Fibroblast of mammary gland (primary cell): ENCODE measurements at places on chromosomes 7 and 10.

DNA sequence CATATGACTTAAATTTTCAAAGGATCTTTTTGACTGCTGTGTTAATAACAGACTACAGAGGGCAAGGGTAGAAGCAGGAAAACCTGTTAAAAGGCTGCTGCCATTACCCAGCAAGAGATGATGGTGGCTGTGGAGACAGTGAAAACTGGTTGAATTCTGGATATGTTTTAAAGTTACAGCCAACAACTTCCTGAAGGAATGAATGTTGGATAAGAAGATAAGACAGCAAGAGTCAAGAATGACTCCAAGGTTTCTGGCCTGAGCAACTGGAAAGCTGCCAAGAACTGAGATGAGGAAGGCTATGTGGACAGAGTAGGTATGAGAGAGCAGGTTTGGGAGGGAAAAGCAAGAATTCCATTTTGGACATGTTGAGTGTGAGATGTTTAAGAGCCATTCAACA, 19.1 kb downstream of the CNOT4 start:
- DNase-seq: peak; percentile 52

DNA sequence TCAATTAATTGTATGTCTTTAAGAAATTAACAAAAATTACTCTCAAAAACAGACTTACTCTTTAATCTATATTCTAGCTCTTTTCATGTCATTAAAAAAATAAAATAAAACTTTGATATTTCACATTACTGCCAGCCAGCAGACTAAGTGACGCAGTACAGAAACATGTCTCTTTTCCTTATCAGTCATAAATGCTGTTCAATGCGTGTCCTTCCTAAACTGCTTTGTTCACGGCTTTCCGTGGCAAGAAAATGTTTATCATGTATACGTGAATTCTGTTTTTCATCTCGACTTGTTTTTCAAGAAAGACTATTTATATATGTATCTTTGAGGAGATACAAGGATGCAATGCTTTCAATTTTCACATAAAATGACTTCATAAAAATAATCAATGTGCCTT, 182.4 kb downstream of the DOCK4 start:
- DNase-seq: no peak

- DNase-seq: no peak
Measured at GRCh38 chr10:91210435-91210834, 10.0 kb upstream of the PCGF5 start.

GRCh38 chr10:7474388-7474787, 63.6 kb upstream of the SFMBT2 start:
- no peak for DNase-seq

DNA sequence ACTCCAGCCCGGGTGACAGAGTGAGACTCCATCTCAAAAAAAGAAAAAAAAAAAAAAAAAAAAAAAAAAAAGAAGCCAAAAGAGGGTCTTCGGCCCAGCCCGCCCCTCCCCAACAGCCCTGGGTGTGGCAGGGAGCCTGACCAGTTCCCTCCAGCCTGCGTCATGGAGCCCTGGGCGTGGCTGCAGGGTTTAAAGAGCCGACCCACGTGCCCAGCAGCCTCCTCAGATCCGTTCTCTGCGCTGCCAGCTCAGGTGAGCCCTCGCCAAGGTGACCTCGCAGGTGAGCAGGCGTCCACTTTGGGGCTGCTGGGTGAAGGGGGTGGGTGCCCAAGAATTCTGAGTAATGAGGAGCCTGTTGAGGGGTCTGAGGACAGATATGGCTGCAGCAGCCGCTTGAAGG, at the start of gene FXYD4:
Gene FXYD4 (plus strand): TSS at position 219 of the 400 bp plus-strand sequence. CDS start 2,111 bp downstream, outside the sequence.
- no peak for DNase-seq

- no peak for DNase-seq
Measured at GRCh38 chr7:107902381-107902780, 11.4 kb downstream of the DLD start.

DNA sequence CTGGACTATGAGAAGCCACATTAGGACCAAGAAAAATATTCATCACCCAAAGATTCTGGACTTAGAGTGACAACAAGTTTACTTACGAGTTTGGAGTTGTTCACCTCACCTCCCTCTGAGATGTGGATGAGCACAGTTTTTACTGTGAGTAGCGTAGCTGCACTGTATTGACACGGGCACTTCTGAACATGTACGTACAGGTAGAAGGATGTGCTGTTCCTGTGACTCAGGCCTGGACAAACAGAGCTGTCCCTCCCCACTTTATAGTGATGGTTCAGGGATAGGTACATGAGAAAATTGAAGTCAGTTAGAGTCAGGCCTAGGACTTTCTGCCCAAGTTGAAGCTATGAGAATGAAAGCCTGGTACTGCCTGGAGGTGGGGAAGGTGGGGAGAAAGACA, 80.9 kb upstream of the DYNC1I1 start:
- DNase-seq: no peak

- no peak for DNase-seq
Measured at GRCh38 chr10:133126431-133127290, 33.4 kb upstream of the KNDC1 start.

DNA sequence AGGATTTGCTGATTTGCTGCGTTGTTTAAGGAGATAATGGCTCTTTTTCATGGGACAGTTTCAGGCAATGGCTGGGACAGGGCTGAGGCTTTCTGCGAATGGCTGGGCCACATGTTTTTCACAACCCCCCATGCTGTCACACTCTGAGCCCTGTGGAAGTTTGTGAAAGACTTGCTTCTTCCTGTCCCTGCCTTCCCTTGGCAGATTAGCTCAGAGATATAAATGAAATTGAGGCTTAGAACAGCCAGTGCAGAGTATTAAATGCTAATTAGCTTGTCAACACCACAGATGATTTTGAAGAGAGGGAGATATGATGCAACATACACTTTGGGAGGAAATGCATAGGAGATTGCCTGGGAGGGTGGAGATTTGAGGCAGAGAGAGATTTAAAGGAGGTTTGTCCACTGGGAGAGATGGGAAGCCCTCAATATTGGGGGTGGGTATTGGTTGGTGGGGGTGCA, 232.0 kb downstream of the SH2D4B start:
- DNase-seq: no peak

- DNase-seq: no peak
Measured at GRCh38 chr7:115410972-115411686, 489.2 kb downstream of the MDFIC start.

- DNase-seq: peak; percentile 63
Measured at GRCh38 chr10:101941871-101942270, 98.3 kb upstream of the KCNIP2 start.

GRCh38 chr10:49324711-49325110, 25.7 kb downstream of the C10orf71 start:
- no peak for DNase-seq

- peak; percentile 80 for DNase-seq
Measured at GRCh38 chr7:105794741-105795729, 81.4 kb downstream of the ATXN7L1 start.

DNA sequence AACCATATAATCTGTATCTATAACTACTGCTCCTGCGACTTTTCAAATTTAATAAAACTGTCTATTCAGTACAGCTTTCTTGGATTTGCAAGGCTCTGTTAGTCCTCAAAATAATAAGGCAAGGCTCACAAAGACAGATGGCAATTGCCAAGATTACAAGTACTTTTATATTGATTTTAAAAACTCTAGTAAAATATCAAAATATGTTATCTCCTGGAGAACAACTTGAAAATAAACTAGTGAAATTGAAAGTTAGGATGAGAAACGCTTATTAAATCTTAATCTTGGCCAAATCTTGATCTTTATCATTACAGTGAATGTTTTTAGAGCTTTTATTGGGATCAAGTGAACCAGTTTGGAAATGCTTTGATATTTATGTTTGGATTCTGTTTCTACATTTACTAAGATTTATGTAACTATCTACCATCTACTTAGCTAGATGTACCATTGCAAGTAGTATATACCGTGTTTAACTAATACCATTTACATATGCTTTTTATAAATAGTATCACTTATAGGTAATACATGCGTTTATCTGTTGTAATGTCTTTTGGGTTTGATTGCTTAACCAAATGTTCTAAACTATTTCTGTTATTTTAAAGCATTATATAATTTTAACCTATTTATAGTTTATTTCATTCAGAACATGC, 70.0 kb downstream of the CABCOCO1 start:
- no peak for DNase-seq

- no peak for DNase-seq
Measured at GRCh38 chr7:96089511-96089910, 232.4 kb downstream of the SLC25A13 start.

- DNase-seq: no peak
Measured at GRCh38 chr7:153938451-153938850, 113.7 kb upstream of the DPP6 start.

DNA sequence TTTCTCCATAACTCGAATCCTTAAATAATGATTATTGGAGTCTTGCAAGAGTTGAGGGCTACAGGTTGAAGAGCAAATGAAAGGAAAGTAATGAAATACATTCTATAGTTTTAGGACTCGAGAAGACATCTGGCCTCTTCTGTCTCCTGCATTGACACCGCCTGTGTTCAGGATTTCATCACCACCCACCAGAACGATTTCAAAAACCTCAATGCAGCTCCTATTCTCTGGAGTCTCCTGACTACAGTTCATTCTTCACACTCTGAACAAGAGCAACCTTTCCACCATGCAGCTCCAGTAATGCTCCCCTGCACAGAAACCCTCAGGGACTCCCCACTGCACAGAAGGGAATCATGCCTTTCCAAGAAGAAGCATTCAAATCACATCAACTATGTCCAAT, 5.5 kb downstream of the IL15RA start:
- DNase-seq: peak; percentile 20

GRCh38 chr7:4957847-4958476, 1.0 kb downstream of the MMD2 start:
- no peak for DNase-seq

DNA sequence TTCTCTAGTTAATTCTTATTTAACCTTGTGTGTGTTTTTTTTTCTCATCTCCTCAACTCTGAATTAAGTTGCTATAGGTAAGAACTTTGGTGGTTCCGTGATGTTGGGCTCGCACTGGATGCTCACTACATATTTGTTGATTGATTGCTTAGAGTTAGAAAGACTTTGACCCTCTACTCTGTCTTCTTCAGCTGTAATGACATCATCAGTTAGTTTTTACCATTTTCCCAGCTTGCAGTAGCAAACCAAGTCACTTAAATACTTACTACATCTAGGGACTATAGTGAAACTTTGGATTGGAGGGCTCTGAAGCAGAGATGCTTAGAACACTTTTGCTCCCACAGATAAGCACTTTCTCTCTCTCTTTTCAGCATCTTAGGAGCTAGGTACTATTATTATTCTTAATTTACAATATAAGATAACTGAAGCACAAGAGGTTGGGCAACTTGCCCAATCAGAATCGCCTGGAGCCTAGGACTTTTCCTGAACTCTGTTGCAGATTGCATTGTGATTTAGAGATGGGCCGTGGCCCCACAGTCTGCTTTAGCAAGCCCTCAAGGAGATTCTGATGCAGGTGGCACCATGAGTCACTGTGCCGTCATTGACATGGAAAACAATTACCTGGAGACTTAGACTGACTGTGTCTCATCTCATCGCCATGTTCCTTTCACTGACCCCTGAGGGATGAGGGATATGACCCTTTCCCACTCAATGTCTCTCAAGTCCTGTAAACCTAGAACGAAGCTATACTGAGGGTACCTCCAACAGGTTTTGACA, 471.9 kb upstream of the PODXL start:
- DNase-seq: no peak

GRCh38 chr10:97297556-97298222, 5.3 kb upstream of the ARHGAP19 start:
- DNase-seq: peak; percentile 10

GRCh38 chr10:117409549-117410305, 34.5 kb upstream of the PDZD8 start:
- DNase-seq: no peak

DNA sequence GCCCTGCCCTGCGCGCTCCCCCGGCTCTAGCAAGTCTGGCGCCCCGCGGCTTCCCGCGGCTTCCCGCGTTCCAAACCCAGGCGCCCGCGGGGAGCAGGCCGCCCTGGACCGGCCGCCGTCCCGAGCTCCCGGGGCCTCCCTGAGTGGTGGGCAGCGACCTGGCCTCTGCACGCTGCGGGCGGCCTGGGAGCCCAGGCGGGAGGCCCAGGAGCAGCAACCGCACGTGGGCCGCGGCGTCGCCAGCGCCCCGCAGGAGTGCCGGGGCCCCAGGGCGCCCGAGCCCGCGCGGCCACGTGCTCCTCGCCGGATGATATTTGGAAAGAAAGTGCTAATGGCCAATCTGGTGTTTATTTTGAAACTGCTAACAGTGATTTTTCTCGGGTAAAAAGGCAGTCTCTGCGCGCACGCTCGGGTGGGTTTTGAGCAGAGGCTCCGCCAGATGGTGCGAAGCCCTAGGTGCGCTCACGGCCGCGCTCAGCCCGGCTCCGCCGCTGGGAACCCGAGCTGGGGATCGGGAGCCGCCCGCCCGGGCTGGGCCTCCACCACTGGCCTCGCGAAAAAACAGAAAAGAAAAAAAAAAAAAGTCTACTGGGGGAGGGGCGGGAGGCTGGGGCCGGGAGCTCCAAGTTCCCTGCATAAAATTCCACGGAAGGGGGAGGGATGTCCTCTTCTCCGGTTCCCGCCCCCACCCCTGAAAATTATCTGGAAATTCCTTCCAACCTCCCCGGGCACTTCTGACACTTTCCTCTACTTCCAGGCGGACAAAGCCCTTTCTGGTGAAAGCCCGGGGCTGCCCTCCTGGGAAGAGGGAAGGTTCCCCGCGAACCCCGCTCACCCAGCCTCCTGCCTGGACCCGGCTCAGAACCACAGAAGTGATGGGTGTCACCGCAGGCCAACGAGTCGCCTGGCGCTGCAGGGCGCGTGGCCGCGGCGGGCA, 4.3 kb downstream of the EBF3 start:
- no peak for DNase-seq

DNA sequence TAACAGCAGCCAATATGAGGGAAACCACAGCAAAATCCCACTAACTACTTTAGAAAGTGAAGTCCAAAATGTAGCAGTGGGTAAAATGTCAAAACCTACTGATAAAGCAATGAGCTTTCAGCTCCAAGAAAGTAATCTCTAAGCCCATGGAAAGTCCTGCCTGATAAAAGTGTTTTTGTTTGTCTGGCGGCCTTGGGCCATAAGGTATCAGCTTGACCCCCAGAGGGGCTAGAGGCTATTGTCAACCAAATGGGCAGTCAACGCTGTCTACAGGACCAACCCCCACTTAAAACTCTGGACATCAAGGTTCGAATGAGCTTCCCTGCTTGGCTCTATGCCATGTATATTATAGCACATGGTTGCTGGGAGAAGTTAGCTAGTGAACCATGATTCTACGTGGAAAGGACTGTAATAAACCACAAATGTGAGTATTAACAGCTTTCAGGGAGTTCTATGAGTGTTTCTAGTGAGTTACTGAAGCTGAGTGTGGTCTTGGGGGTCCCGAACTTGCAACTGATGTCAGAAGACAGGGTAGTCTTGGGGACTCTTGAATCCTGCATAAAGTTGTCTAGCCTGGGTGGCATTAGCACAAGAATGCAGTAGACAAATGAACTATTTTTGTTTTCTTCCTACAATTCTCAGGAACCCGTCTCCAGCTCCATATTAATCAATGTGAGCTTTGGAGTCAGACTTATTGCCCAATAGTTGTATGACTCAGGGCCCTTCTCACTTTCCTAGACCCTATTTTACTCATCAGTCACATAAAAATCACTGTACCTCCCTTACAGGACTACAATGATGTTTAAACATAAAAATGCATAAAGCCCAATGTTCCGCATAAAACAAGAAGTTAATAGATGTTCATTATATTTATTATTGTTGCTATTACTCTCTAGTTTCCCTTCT, 164.9 kb downstream of the DGKI start:
- DNase-seq: peak; percentile 95

GRCh38 chr7:37385787-37386186, 62.9 kb downstream of the ELMO1 start:
- DNase-seq: no peak

GRCh38 chr7:112018305-112019030, 187.7 kb downstream of the DOCK4 start:
- DNase-seq: peak; percentile 19

- DNase-seq: no peak
Measured at GRCh38 chr7:1019789-1020610, 24.3 kb upstream of the GPR146 start.
